ENCODE measurements at places on chromosomes 3 and 15.
A peak's percentile ranks its signal among the peaks of the same experiment; 100 is the strongest.

GRCh38 chr3:198030125-198030524 lies 70.1 kb downstream of the LMLN start:
- no peak for DNase-seq

GRCh38 chr3:58470363-58471024 lies 21.4 kb upstream of the KCTD6 start:
- no peak for DNase-seq

GRCh38 chr15:72116731-72117485 lies 1.0 kb downstream of the MYO9A start:
- DNase-seq, result no peak

DNA sequence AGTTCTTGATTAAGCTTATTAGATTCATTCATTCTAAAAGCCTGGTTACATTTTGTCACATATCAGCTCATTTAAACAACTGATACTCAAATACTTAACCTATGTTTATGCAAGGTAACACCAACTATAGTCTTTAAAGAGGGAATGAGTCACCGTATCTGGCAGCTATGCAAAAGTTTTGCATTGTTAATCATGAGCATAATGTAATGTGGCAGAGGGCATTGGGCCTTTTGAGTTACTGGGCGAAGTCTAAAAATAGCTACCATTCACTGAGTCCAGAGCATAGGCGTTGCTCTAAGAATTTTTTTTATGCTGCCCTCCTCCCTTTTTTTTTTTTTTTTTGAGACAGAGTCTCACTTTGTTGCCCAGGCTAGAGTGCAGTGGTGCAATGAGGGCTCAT lies 277.7 kb upstream of the ZNF717 start:
- DNase-seq, result no peak

GRCh38 chr3:52057812-52058495 lies 1.6 kb upstream of the DUSP7 start:
- no peak for DNase-seq

GRCh38 chr15:83053151-83053550 lies 13.9 kb downstream of the BTBD1 start:
- no peak for DNase-seq

GRCh38 chr3:117836296-117836695 lies 1126.7 kb downstream of the TUSC7 start:
- no peak for DNase-seq

DNA sequence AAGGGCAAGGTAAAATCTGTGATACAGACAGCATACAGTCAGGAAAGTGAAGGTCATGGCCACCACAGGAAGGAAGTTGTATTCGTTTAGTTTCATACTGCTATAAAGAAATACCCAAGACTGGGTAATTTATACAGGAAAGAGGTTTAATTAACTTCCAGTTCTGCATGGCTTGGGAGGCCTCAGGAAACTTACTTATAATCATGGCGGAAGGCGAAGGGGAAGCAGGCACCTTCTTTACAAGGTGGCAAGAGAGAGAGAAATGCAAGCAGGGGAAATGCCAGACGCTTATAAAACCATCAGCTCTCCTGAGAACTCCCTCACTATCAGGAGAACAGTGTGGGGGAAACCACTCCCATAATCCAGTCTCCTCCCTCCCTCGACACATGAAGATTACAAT lies 353.7 kb upstream of the SEMA6D start:
- DNase-seq, result no peak

GRCh38 chr3:178527981-178528380 lies 8.3 kb upstream of the KCNMB2 start:
- no peak for DNase-seq

GRCh38 chr3:12556314-12556689 lies 585 bp upstream of the MKRN2 start:
- DNase-seq, result no peak

DNA sequence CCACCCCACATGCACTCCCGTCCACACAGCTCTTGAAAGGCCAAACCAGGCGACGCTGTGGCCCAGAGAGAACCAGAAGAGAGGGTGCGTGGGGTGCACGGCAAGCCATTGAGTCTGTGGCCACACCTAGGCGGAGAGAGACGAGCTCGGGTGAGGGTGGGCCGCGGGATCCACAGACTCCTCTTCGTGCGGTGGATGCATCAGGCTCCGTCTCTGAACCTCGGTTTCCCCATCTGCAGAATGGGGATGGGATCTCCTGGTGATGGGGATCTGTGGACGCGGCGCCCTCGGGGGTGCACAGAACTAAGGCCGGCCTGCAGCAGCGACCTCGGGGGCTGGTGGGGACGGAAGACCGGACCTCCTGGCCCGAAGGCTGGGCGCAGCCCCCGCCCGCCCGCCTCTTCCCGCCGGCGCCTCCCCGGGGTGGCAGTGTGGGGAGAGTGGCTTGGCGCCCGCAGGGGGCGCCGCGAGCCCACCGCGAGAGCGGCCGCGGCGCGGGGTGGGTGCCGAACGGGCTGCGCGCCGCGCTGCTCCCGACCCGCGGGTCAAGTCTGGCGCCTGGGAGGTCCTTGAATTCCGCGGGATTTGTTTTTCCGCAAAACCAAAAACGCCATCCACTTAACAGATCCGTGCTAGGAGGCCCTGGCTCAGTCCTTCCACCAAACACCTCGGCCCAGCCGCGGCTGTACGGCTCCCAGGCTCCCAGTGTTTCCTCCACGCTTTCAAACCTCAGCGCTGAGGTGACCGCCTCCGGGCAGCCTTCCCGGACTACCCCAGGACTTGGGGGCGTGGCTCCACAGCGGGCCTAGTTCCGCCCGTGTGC lies 13.2 kb upstream of the ADPGK start:
- DNase-seq, result peak; percentile 44

DNA sequence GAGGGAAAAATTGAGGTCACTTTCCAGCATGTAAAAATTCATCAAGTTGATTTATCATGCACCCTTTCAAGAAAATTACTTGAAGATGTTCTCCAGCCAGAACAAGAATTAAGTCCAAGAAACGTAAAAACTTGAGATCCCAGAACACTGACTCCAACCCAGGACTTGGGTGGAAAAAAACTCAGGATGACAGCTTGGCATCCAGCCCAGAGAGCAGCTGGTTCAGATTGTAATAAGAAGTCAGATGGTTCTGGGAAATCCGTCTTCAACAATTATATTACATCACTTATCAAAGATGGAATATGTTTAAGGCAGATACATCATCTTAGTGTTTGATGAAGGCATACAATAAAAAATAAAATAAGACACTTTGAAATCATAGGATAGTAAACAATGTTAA lies 23.0 kb upstream of the DNAJC13 start:
- no peak for DNase-seq

DNA sequence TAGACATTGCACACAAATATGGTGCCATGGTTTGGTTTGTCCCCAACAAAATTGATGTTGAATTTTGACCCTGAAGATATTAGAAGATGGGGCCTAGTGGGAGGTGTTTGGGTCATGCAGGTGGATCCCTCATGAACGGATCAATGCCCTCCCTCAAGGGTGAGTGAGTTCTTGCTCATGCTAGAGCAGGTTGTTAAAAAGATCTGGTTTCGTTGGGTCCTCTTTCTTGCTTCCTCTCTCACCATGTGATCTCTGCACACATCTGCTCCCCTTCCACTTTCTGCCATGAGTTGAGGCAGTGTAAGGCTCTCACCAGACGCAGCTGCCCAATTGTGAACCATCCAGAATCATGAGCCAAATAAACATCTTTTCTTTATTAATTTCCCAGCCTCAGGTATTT lies 87.8 kb upstream of the MDFIC2 start:
- DNase-seq, result no peak

DNA sequence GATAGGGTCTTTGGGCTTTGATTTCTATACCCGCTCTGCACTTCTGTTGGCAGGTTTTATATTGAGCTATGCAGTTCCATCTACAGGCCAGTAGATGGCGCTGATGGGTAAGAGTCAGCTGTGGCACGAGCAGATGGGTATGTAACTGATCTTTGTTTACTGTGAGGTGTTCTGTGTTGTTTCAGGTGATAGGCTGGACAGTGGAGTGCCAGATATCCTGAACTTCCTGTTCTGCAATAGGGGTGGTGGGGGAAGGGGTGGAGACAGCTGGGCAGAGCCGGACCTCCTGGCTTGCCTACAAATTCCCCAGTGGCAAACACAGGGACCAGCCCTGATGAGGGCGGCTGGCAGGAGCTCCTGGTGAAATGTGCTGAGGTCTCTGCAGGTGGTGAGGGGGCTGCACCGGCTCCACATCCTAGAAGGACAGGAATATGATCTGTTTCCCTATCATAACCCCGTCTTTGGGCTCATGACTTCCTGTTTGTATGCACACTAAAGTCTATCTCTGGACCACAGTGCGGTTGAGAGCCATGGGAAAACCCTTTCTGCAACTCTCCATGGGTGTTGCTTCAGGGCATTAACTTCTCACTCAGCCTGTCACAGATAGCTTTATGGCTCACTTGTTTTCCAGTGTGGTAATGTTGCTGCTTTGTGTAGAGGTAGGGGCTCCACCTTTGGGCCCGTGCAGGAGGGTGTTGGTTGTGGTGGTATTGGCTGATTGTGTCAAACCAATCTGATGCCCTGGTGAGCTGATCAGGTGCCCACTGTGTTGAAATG lies 13.4 kb upstream of the FAM98B start:
- DNase-seq, result peak; percentile 66

GRCh38 chr3:21290557-21290956 lies 460.5 kb downstream of the ZNF385D start:
- no peak for DNase-seq

- no peak for DNase-seq
Measured at GRCh38 chr15:64004587-64004986, 41.7 kb downstream of the DAPK2 start.

DNA sequence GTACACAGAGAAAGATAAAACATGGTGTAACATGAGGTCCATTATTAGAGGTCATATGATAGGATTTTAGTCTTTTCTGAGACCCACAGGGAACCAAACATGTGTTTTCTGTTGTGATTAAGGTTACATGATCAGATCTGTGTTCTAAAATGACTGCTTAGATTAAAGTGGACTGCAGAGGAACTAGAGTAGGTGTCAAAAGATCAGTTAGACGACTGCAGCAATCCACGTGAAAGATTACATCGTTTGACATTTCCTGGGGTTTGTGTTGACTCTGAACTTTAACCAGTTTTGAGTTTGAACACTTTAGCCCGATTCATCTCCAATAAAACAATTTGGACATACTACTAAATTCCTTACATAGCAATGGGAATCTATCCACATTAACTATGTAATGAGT lies 5.1 kb downstream of the MIX23 start:
- no peak for DNase-seq

DNA sequence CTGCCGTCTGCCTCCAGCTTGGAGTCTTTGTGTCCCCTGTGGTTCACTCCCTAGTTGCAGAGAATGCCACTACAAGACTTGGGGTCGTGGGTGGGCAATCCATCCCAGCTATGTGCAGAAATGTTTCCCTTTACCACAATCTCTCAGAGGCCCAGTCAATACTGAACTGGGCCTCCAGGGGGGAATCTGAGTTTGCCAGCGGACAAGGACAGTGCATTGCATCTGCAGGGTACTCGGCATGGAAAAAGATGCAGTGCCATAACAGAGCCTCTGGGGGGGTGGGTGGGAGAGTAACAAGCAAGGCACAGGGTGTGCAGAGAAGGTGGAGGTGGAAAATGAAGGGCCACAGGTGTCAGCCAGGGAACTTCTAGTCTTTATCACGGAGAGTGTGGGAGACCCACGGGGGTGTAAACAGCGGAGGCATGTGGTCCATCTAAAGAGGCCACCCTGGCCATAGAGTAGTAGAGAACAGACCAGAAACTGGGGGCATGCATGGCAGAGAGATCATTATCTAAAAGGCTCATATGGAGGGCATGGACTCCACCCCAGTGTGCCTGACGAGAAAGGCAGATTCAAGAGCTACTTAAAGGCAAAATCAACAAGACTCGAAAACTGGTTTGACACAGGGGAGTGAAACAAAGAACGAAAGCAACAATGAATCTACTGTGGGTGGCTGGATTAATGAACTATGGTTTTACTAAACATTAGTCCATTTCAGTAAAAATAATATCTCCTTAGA lies 182.4 kb downstream of the ANXA2 start:
- no peak for DNase-seq

DNA sequence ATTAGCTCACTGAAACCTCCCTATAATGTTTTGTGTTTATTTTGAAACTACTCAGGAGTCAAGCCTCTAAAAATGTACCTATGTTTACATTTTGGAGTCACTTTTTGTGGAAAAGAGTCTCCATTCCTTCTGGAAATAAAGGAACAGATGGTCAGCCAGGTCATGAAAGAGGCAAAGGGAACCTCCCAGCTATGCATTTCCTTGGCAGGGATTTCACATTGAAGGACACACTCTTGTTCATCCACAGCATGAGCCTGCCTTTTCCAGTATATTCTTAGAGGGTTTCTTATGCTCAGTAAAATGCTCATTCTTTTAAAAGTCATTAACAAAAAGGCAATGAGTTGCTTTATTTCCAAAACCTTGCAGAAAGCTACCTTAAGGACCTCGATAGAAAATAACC lies 20.8 kb downstream of the STAC start:
- no peak for DNase-seq

GRCh38 chr3:160057331-160057730 lies 68.7 kb downstream of the IL12A start:
- DNase-seq, result no peak

DNA sequence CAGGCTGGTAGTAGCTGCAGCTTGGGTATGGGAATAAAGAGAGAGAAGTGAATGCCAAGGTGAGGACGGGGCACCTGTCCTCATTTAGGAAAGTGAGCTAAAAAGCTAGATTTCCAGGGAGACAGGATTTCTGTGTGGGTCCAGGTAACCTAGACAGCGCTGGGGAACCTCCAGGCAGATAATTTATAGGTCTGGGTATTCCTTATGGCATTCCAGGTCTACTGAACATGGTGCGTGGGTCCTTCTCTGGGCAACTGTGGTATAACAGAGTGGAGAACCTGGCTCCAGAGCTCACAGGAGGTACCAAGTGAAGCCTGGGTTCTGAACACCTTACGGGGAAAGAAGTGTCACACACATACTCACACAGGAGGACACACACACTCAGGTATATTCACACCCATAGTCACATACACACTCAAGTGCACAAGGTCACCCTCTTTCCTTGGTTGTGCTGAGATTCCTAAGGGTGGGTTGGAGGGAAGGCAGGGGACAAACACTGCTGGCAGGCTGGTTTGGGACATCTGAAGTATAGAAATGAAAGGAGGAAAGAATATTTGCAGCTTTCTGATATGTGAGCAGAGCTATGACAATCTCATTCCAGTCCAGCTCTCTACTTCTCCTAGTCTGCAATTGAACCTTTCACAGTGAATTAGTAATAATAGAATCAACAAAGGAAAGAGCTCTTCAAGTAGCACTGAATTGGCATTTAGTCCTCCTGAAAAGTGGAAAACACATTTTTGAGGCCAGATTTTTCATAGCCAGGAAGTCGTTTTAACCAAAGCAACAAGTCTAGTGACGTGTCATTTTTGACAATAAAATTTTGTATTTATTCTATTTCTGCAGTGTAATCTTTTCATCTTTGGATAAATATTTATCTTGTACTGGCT lies 37.4 kb upstream of the ITGA11 start:
- DNase-seq, result no peak

DNA sequence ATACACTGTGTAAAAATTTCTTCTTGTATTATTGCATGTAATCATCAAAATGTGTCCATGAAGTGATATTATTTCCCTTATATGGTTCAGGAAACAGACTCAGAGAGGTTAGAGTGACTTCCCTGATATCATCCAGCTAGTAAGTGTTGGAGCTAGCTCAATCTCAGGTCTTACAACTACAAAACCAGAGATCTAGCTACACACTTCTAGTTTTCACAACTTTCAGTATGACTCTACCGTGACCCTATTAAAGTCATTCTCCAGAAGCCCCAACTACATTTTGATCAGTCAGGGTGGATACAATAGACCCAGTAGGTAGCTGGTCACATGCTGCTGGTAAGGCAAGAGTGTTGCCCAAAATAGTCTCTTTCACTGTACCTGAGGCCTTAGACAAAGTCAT lies 165.3 kb downstream of the GOLIM4 start:
- DNase-seq, result no peak

GRCh38 chr3:78941587-78941986 lies 826.2 kb downstream of the ROBO1 start:
- DNase-seq, result no peak

Measured in CD4-positive, alpha-beta T cell treated with Interleukin-15 for 4 hours (primary cell).